ENCODE measurements at places on chromosomes 7 and 10.

- no peak for ATAC-seq
Measured at GRCh38 chr10:75432176-75432575, 752 bp downstream of the LRMDA start.

GRCh38 chr10:74453169-74453568 is 302.1 kb downstream of the ADK start:
- ATAC-seq = no peak

DNA sequence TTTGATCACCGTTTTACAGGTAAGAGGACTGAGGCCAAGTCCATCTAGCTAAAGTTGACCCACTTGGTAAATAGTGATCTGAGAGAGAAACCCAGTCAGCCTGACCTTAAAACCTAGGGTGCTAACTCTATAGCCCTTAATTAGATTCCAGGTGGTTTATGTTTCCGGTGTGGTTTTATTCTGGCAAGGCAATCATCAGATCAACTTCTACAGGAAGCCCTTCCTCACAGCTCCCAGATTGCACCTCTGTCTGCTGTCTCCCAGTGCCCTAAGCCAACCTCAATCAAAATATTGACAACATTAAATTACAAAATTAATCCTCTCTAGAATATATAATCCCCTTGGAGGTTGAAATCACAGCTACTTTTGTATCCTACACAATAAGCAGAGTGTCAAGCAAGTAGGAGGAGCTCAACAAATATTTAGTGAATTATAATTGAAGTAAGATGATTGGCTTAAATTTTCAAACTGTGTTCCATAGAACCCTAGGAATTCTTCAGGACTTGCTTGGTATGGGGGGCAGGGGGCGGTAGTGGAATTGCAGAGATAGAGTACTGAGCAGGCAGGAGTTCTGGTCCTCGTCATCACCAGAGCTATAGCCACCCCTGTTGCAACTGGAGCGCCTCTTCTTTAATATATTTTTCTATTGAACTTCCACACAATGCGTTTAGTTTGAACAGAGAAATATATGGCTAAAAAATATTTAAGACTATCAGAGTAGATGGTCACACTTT is 692.8 kb upstream of the LRRN3 start:
- ATAC-seq = no peak

DNA sequence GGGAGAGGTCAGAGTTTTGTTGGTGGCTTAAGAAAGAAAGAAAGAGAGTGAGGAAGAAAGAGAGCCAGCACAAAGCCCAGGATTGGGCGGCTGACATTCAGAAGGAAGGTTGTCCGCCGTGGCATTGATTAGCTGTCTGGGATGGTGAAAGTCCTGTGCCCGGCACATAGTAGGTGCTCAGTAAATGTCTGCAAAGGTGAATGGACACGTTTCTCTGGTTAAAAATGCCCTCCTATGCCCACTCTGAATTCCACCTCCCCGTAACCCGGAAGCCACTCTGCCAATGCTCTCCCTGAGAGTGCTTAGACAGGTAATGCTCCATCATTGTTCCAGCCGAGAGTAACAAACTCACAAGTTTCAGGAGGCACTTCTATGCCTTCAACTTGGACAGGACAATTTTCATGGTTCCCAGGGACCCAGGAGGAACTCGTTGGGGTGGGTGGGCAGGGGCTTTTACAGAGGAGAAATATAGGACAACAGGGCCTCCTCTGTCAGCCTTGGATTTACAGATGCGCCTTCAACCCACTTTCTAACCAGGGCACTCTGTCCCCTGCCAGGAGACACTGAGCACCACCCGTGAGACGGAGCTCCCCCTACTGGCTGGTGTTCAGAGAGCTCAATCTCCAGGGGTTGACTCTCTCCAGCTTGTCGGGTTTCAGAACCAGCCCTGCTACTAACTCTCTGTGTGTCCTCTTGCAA is 411.5 kb upstream of the ZMIZ1 start:
- ATAC-seq = peak; percentile 62

GRCh38 chr7:47726047-47726726 is 144.3 kb upstream of the TNS3 start:
- ATAC-seq = peak; percentile 18

GRCh38 chr10:78910886-78911285 is 157.9 kb upstream of the ZMIZ1 start:
- ATAC-seq = no peak

GRCh38 chr7:106140406-106141173 is 28.5 kb upstream of the SYPL1 start:
- ATAC-seq = no peak

- ATAC-seq = no peak
Measured at GRCh38 chr10:78805176-78805575, 263.6 kb upstream of the ZMIZ1 start.

DNA sequence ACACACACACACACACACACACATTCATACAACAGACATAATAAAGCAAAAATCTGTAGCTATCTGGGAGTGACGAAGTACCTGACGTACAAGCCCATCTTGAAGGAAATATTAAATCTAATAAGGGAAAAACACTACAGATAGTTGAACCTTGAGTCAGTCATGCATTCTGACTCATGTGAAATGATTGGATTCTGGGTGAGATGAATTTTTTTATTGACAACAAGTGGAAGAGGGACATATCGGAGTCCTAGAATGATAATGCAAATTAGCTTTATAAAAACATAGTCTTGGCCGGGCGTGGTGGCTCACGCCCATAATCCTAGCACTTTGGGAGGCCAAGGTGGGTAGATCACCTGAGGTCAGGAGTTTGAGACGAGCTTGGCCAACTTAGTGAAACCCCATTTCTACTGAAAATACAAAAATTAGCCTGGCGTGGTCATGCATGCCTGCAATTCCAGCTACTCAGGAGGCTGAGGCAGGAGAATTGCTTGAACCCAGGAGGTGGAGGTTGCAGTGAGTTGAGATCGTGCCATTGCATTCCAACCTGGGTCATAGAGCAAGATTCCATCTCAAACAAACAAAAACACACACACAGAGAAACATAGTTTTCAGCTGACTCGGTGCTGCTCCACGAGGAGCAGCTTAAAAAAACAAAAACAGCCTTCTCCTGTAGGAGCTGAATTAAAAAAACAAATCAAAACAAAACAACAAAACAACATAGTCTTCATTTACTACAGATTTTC is 154.4 kb upstream of the MKLN1 start:
- ATAC-seq = no peak

GRCh38 chr10:69451784-69452251 is 553 bp downstream of the TSPAN15 start:
- ATAC-seq = no peak

- ATAC-seq = no peak
Measured at GRCh38 chr10:8360365-8360764, 305.9 kb downstream of the GATA3 start.

DNA sequence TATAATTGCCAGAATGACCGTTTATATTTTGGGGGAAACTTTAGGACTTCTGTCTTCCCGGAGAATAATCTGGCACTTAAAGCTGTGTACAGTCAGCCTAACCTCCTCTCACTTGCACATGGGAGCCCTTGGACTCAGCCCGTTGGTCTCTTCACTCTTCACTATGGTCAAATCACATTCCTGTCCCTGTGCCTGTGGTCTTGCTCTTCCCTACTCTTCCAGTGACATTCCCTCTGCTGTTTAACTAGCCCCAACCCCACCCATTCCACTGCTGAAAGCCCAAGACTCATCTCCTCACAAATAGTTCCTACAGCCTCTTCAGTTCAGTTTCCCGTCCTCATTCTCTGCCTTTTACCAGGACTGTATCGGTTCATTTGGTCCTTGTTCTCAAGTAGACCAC is 135.0 kb downstream of the DYNC1I1 start:
- no peak for ATAC-seq

GRCh38 chr7:15915686-15916293 is 229.3 kb upstream of the MEOX2 start:
- no peak for ATAC-seq

DNA sequence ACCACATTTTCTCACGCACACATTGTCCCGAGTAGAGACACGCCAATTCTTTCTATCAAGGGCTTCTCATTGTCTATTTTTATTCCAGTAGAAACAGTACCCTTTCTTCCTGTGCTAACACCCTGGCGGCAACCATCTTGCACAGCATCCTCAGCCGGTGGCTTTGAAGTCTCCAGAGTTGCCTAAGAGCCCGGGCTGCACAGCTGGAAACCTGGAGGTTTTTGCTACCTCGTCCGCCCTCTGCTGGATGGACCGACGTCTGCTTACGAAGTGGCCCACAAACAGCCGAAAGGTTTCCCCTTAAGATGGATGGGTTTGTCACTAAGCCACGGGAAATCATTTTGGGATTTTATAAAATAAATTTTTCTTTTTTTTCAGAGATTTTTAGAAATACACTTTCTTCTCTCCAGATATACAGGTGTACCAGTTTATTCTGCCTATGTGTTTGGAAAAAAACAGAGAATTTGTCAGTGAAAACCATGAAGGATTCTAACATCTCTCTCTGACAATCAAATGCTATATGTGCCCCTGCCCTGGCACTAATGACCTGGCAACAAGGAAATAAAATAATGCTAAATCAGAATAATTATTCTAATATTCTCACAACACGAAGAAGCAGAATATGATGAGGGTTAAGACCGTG is 81.8 kb upstream of the FAM204A start:
- ATAC-seq = peak; percentile 76

GRCh38 chr10:42916974-42917373 is 134.4 kb downstream of the BMS1 start:
- no peak for ATAC-seq

GRCh38 chr7:101302641-101303101 is 18.9 kb downstream of the IFT22 start:
- no peak for ATAC-seq

DNA sequence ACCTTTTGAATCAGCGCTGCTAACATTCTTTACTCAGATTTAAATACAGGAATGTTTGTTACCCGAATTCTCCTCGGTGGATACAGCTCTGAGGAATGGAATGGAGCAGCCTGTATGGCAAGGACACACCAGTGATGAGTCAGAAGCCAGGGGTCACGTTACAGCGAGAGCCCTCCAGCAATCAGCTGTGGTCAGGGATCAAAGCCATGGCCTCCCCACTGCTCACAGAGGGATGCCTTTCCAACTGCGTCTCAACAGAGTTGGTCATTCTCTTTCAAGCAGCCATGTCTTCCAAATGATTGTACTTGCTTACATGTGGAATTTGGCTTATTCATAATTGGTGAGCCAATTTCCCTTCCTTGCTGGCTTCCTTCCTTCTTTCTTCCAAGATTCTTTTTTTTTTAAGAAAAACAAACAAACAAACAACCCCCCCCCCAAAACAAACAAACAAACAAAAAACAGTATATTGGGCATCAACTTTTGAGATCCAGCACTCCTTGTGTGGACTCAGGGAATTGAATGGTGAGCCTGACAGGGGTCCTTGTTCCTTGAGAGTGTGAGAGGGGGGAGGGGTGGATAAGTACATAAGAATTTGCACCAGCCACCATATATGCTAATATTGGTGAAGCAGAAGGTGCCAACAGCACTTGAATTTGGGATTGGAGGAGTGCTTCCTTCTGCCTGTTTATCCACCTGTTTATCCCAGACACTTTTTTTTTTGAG is 100.2 kb downstream of the ATXN7L1 start:
- no peak for ATAC-seq

DNA sequence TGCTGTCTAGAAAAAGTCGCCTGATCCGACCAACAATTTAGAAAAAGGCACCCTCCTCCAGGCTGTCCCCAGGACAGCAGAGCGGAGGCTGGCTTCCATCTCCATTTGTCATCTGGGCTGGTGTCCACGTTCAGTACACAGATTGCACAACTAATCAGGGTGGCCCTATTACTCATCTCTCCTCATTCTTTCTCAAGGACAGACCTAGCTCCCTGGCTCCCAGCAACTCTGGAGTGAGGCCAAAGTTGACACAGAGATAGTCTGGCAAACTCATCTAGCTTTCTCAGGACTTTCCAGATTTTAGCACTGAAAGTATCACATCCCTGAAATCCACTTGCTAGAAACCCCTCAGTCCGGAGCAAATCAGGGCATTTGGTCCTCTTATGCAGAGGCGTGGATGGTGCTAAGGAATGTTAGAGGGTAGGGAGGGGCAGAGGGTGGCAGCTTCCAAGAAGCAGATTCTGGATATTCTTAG is 75.1 kb downstream of the DNAH11 start:
- ATAC-seq = no peak

DNA sequence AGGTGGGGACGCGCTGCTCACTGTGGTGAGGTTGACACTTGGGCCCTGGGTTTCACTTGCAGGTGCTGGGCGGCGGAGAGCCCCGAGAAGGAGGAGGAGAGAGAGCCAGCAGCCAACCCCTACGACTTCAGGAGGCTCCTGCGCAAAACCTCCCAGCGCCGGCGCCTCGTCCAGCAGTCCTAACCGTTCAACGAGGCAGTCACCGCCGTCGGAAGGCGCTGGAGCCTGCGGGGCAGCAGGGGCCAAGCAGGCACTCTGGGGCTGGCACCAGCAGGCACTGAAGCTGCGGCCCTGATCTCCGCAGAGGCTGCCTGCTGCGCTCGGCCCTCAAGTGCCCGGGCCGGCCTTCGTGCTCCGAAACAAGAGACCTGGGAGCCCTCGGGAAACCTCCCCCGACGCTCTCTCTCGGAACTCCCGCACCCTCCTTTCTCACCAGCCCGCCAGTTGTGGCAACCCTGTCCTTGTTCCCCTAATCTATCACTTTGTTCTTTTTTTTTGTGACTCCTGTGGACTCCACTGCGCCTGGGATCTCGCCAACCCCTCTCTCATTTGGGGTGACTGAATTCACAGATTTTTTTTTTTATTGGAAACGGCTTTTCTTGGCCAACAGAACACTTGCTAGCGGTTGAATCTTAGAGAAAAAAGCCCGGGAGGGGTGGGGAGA is 4.7 kb upstream of the GAD2 start:
- ATAC-seq = no peak

- ATAC-seq = no peak
Measured at GRCh38 chr7:150341263-150342120, at the start of gene RARRES2. Gene RARRES2 (minus strand): TSS chr7:150341629. CDS start chr7:150340609, 1,020 bp downstream.

GRCh38 chr7:119964788-119965542 is 308.0 kb upstream of the KCND2 start:
- no peak for ATAC-seq

DNA sequence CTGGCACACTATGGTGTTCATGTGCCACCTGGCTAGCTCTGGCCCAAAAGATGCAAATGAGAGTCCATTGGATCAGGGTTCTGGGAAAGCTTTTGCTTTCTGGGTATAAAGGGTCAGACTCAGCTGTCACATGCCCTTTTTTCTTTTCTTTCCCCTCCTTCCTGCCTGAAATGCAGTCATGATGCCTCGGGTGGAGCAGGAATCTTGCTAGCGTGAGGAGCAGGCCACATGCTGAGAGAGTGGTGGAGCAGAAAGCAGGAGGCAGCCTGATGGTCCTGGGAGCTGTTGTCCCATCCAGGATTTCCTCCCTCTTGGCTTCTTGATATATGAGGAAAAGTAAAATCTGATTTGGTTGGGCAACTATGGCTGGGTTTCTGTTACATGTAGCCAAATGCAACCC is 2.7 kb upstream of the LHPP start:
- ATAC-seq = no peak

GRCh38 chr10:102511583-102512274 is 8.0 kb downstream of the SUFU start:
- ATAC-seq = peak; percentile 99

GRCh38 chr10:17510242-17510908 is 56.0 kb upstream of the ST8SIA6 start:
- no peak for ATAC-seq

GRCh38 chr10:75016325-75016724 is 95.1 kb upstream of the SAMD8 start:
- ATAC-seq = no peak

GRCh38 chr7:7220821-7221220 is 38.5 kb downstream of the C1GALT1 start:
- no peak for ATAC-seq
